Stimulated activated CD4-positive, alpha-beta T cell treated with anti-CD3 and anti-CD28 coated beads, Interleukin-12 subunit alpha, Interleukin-12 subunit beta, amount 100 ng/mL, for 4 hours (primary cell): ENCODE measurements at places on chromosomes 2 and 18.

DNA sequence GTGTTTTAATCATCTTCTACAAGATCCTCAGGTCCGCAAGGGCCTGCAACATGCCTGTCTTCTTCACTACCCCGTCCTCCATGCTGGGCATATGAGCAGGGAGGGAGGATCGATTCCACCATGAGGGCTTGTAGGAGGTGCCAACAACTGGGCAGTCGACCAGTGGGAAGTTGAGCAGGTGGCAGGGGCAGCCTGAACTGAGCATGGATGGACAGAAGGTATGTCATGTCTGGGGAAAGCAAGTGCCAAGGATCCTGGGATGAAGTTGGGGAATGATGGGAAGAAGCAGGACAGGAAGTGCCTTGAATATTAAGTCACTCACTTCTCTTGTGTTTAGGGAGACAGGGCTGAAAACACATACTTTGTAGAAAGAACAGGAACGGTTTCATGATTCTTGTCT lies 44.7 kb downstream of the CTIF start:
- DNase-seq = no peak

DNA sequence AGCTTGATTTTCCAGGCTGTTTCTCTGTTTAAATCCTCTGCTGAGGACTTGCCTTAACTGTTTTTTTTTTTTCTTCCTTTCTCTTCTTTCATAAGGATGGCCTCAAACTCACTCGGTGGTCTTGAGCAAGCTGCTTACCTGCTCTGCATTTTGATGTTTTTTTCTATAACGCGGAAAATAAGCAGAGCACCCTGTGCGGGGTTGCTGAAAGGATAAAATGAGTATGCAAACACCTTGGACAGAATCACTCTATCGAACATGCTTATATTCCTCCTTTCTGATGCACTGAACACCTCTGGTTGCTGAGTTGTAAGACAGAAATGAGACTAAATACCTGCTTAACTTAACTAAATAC lies 41.1 kb upstream of the DSC1 start:
- no peak for DNase-seq

GRCh38 chr2:239947729-239948045 lies 77.5 kb downstream of the NDUFA10 start:
- no peak for DNase-seq

DNA sequence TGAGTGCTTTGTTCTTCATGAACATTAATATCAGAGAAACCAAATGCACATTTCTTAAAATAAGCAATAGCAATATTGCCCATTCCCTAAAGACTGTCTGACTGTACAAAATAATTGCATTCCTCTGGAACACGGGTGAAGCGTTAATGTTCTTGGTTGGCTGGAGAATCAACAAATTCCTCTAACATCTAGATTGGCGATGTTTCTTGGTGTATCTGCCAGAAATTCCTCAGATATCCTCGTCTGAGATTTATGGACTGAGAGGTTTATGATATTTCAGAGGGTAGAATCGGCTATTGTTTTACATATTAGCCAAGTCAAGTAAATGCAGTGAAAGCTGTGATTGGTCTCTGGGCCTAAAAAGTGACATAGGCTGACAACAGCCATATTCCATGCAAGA lies 27.1 kb upstream of the SPTBN1 start:
- no peak for DNase-seq

DNA sequence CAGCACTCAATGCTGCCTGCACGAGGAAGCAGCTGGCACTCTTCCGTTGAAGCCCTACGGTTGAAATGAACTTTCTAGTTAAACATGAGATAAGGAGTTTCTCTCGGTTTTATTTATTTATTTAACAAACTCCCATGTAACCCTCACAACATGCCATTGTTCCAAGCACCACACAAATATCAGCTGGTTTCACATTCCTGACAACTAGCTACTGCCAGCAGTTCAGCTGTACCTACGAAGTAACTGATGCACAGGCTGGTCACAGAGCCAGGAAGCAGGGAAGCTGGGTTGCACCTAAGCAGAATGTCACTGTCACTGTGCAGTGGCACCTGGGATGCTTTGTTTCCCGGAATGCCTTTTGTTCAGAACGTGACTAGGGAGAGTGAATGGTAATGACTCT lies 18.1 kb downstream of the TIMM21 start:
- no peak for DNase-seq

DNA sequence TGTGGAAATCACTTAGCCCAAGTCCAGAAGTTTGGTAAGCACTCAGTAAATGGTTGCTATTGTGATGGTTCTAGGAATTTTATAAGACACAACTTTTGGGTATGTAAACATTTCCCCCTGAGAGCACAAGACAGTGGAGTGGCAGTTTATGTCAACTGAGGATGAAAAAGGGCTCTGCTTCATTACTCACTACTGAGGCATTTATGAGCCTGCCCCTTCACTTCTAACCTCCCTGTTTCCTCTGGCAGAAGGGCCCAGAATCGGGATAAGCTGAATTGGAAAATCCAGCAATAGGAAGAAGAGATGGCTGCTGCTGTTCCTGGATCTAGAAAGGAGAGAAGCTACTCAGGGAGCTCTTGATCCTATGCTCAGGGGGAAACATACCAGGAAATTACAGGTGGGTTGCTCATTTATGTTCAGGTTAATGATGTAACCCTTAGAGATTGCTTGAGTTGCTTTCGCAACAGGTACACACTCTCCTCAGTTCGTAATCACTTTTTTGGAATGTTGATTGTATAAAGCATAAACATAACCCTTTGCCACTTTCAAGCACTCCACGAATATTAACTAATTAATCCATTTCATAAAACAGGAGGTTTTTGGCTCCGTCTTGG lies 46.3 kb downstream of the ADCYAP1 start:
- no peak for DNase-seq

DNA sequence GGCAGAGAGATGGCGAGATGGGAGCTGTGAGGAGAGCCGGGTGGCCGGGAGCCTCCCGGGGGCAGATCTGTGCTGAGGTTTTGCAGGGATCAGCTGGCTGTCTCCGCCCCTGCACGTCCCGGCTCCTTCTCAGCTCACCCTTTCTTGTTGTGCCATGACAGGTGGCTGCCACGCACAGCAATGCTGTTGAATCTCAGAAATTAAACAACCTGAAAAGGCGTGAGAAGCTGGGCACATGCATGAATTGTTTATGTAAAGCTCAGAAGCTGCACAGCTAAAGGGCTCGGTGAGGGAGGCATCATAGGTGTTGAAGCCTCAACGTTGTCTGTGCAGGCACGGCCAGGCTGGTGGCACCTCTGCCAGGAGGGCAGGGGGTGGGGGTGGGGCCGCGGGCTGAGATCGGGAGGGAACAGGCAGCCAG lies 858 bp upstream of the RTP5 start:
- DNase-seq = no peak

- no peak for DNase-seq
Observed at GRCh38 chr18:9661564-9661963, 46.5 kb upstream of the RAB31 start.

- DNase-seq = no peak
Observed at GRCh38 chr2:12727065-12727464, 10.3 kb downstream of the TRIB2 start.

- DNase-seq = no peak
Observed at GRCh38 chr2:241111440-241111805, 9.3 kb upstream of the MTERF4 start.

GRCh38 chr18:69216321-69216720 lies 184.4 kb upstream of the DOK6 start:
- DNase-seq = no peak

GRCh38 chr2:68860111-68860510 lies 11.1 kb downstream of the BMP10 start:
- no peak for DNase-seq

DNA sequence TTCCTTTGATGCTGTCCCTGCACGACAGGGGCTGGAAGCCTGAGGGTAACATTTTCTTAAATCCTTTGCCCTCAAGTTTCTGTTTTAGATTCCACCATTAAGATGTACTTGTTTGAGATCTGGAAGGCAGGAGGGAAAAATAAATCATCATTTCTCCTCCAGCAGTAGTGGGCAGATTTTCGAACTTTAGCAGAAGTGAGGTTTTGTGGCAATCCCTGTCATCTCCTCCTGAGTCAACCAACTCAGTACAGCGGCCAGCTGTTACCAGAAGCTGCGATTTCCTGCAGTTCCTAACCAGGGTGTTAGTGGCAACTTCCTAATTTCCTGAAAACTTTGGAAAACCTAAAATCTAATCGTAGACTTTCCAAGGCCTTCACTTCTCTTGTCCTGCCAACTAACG lies 517.2 kb upstream of the ACVR2A start:
- DNase-seq = no peak

GRCh38 chr18:37572736-37573135 lies 7.1 kb upstream of the CELF4 start:
- DNase-seq = no peak

GRCh38 chr2:97914691-97915213 lies 81.0 kb downstream of the TMEM131 start:
- no peak for DNase-seq

GRCh38 chr2:63992061-63992685 lies 27.1 kb downstream of the VPS54 start:
- DNase-seq = no peak
